ENCODE measurements at places on chromosomes 2 and 18. TPM values are rescaled to one million over a fixed set of nuclear protein-coding genes. Genes with fewer than 3 reads are reported as not detected.

SLC4A5 gene
- 12.6 TPM for total RNA-seq

DNA sequence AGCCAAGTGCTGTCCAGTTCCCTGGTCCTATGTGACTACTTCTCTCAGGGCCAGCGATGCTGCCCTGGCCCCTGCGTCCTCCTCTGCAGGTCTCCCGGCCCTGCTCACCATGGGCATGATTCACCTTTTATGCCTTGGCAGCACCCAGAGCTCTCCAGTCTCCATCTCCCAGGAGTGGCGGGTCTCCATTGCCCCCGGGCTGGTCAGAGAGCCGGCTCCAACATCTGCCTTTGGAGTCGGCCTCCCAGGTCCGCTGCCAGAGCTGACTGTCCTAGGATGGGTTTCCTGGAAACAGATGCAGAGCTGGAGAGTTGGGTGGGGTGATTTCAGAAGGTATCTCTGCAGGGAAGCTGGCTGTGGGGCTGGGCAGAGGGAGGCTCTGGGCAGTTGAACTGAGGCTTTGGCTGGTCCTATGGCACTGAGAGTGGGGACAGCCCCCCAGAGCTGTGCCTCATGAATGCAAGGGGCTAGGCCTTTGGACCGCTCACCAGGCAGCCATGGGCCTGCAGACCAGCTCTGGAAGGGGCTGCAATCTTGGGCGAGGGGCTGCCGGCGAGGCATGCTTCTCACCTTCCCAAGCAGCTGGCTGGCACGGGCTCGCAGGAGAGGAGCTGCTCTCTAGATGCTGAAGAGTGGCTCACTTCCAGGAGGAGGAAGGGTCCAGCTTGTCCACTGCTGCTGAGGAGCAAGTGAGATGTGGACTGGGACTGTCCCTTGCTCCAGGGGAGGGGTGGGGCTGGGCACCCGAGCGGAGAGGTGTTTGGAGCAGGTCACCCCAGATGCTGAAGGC, 59.8 kb upstream of the HS6ST1 start:
- peak; percentile 53 for DNase-seq

ACOXL gene
- not detected for total RNA-seq

GREB1L gene
- total RNA-seq: 2.0 TPM

DNA sequence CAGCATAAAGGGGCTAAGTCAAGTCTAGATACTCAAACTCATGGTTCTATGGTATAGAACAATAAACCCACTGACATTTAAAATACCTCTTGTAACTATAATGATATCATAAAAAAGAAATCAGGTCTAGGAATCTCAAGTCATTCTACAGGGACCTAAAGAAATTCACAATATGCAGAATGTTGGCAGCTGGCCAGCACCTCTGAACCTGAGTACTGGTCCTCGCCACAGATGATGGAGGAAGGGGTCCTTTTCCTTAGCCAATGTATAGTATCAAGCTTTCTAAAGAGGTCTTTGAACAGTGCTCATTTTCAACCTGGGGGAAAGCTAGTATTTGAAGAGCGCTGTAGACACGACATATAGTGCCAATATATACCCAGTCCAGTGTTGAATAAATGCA, 108.4 kb upstream of the ITGB6 start:
- DNase-seq: no peak

C2orf74 gene
- 28.4 TPM for total RNA-seq

ABCB6 gene
- 32.6 TPM for total RNA-seq

DNA sequence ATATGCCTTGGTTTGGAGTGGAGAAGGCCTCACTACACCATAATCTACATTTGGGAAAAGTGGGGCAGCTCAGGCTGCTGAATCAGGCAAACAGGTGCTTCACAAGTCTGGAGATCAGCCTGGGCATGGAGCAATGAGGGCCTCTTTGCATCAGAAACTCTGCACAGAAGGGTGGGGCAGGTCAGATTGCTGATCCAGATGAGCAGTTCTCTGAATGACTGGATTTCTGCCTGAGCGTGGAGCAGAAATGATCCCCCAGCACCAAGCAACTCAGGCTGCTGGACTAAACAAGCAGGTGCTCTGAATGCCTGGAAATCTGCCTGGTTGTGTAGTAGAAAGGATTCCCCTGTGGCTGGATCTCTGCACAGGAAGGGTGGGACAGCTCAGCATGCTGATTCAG, 605.3 kb upstream of the ZNF804A start:
- no peak for DNase-seq

ARHGAP15 gene
- 119 TPM for total RNA-seq

GRCh38 chr18:79549638-79550000, 130.0 kb upstream of the CTDP1 start:
- DNase-seq: peak; percentile 46

Data from sciatic nerve (tissue), 2 donors.